ENCODE measurements at places on chromosomes 1 and 21.

DNA sequence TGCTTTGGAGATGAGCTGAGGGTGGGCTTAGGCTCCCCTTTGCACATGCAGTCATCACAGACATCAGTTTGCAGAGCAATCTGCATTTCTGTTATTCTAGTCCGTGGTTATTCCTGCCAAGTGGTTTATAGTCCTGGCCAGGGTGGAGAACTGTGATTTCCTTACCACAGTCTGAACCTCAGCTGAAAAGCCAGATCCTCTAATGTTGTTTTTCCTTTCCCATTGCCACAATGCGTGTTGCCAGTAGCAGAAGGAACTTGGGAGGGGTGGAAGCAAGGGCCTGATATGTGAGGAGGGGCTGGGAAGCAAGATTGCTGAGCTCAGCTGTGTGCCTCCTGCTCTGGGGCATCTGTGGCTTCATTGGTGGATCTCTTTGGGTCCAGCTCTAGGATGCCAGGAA lies 18.0 kb upstream of the ST3GAL3 start:
- DNase-seq: no peak

- no peak for DNase-seq
Measured at GRCh38 chr1:225700889-225701465, 48.1 kb upstream of the ENAH start.

GRCh38 chr1:159005161-159005560 lies 4.5 kb upstream of the IFI16 start:
- DNase-seq: no peak

GRCh38 chr1:42358791-42359190 lies 21.8 kb upstream of the RIMKLA start:
- no peak for DNase-seq

DNA sequence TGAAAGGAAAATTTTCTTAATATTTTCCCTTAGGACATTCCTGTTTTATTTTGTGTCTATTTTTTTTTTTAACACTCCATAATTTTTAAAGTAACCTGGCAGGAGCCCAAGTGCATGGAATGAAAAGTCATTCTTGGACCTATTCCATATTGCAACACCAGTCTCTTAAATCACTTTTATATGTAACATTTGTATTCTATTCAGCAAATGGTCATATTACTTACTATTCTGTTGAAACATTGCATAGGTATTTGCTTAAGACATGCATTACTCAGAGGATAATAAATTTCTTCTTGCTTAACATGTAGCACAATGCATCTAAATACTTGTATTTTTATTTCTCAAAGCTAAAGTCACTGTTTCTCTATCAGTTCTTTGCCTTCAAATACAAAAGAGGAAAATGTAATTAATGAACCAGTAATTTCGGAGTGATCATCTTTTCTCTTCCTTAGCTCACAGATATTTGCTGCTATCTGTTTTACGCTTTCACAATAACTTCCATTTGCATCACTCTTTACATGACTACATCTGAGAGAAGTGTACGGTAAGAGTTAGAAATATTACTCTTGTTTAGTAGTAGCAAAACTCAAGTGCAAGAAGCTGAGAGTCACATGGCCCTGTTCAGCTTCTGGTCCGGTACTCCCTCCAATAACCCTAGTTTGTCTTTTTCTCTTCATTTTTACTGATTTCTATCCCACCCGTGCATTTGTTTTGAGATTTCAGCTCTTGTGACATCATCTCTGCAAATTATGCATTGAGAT lies 394.8 kb downstream of the USP25 start:
- no peak for DNase-seq

GRCh38 chr21:26965040-26965906 lies 1.6 kb downstream of the ADAMTS5 start:
- peak; percentile 47 for DNase-seq

DNA sequence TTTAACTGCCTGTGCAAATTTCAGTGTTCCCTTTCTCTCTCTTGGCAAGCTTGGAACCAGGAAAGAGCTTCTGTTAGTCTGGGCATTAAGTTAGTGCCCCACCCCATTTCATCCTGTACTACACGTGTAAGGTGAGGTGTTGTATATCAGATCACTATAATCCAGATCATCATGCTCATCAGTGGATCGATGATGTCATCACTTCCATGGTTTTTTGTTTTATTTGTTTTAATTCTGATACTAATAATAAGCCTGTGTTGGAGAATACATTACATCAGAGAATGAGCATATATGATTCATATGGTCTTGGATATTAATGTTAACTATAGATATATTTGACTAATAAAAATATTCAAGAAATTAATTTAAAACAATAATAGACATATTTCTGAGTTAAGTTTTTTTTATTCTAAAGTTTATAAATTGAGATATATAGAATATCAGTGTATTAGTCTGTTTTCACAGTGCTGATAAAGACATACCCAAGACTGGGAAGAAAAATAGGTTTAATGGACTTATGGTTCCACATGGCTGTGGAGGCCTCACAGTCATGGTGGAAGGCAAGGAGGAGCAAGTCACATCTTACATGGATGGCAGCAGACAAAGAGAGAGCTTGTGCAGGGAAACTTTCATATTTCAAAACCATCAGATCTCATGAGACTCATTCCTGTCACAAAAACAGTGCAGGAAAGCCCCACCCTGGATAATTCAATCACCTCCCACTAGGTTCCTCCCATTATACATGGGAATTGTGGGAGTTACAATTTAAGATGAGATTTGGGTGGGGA lies 588.3 kb upstream of the B3GALT2 start:
- no peak for DNase-seq

DNA sequence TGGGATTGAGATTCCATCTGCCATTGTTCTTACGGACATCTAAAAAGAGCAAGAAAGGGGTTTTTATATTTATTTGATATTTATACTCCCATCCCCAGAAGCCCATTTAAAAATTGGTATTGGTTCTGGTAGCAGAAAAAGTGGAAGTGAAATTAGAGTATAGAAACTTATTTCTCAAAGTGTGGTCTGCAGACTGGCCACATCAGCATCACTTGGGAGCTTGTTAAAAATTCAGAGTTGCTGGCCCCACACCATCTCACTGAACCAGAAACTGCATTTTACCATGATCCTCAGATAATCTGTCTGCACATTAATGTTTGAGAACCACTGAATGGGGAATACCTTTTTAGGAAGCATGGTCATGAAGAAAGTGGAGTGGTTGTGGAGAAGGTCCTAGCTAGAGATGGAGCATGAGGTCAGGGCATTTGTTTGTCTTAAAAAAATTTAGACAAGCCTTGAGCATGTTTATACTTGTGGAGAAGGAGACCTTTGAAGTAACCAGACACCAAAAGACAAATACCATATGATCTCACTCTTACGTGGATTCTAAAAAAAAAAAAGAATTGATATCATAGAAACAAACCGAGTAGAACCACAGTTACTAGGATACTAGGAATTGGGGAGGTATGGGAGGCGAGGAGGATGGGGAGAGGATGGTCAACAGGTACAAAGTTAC lies 116.3 kb downstream of the ST6GALNAC3 start:
- DNase-seq: no peak

DNA sequence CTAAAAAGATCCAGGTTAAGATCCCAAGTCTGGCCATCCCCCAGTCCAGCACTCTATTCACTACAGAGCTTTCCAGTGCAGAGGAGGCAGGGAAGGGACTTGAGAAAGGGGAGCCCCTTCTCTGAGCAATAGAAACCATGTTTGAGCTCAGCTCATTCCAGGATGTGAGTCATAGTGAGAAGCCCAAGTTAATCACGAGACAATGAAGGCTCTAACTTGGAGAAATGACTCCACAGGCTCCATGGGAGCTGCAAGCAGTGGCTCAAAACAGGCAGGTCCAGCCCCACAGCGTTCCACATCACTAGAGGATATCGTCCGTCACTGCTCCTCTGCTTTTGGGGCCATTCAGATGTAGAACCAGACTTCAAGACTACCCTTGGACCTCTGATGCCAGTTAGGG lies 59.1 kb downstream of the CAMK2N1 start:
- no peak for DNase-seq

- no peak for DNase-seq
Measured at GRCh38 chr1:151061704-151062103, 1.5 kb downstream of the MLLT11 start.

DNA sequence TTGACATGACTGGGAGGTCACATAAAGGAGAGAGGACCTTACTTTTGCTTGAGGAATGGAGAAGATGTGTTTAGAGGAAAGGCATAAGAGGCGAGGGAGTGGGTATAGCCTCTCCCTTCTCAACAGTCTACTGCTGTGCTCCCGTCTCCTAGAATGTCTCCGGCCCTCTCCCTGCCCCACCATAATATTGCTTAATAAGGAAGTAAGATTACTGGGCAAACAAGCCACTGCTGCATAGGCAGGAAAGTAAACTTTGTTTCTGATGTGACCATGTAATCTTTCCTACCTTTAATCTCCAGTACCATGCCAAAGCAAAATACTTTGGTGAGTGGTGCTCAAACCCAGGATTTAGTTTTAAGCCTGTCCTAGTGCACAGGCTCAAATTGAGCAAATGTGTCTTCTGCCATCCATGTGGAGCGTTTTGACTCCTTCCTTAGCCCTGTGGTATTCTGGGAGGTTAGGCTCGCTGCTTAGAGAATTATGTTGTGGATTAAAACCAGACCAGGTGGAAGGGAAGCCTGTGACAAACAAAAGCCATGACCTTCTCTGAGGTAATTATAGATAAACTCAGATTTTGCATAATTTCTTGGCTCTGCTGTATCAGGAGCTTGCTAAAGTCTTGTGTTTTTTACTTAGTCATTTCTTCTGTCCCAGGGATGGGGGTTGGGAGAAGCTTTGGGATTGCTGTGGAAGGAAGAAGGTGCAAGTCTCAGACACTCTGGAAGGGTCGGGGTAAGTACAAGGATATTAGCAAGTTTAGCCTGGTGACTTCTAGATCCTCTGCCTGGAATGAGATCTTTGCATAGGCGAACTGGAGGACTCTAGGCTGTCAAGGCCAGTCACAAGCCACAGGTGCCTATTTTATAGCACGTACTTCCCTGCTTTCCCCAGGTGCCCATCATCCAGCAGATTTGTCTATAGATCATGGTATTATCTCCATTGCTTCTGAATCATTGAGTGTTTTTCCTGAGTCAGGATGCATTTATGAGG lies 34.5 kb upstream of the DIPK1A start:
- DNase-seq: no peak

DNA sequence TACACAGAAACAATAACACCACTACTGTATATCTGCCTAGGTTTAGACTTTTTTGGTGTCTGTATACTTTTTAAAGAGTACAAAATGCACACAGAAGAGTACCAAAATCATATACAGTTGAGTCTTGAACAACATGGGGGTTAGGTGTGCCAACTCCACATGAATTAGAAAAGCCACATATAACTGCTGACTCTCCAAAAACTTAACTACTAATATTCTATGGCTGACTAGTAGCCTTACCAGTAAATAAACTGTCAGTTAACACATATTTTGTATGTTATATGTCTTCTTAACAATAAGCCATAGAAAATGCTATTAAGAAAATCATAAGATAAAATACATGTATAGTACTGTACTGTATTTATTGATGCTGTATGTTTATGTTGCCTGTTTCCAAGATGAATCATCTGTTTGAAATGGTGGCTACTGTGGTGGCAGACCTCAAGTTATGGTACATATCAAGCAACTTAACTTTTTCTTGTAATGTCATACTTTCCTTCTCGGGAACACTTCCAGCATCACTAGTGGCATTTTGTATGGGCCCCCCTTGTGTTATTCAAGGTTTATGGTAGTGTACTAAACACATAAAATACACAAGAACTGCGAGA lies 71.2 kb downstream of the LHX4 start:
- no peak for DNase-seq

GRCh38 chr1:11406845-11407244 lies 72.1 kb upstream of the DISP3 start:
- no peak for DNase-seq

- DNase-seq: peak; percentile 56
Measured at GRCh38 chr1:93437976-93438605, 9.8 kb upstream of the FNBP1L start.

Measured in HEK293T (cell line).